ENCODE measurements at places on chromosomes 16 and 17.

- DNase-seq = no peak
These were observed 27.6 kb upstream of the LASP1NB start for GRCh38 chr17:38897671-38898290.

DNA sequence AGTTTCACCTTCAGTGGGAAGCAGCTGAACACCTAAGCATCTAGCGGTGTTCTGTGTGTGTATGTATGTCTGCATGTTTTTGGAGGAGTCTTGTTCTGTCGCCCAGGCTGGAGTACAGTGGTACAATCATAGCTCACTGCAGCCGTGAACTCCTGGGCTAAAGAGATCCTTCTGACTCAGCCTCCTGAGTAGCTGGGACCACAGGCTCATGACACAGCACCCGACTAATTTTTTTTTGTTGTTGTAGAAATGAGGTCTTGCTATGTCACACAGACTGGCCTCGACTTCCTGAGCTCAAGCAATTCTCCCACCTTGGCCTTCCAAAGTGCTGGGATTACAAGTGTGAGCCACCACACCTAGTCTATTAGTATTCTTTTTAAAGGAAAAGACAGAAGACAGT is 30.2 kb upstream of the FAAP100 start:
- DNase-seq = no peak

- DNase-seq = no peak
These were observed 397 bp upstream of the KRTAP9-2 start for GRCh38 chr17:41226051-41226450.

DNA sequence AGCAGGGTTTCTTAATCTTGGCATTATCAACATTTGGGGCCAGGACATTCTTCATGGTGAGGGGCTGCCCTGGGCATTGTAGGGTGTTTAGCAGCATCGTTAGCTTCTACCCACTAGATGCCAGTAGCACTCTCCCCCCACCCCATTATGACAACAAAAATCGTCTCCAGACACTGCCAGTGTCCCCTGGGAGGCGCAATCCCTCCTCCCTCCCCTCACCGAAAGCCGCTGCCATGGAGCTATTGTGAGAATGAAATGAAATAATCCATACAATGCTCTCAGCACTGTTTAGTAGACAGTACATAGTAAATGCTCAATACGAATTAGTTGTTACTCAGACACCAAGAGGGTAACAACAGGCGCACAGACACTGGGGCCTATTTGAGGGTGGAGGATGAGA is 502.9 kb downstream of the NPIPA7 start:
- DNase-seq = no peak

GRCh38 chr16:590188-590814 is 435 bp downstream of the RAB40C start:
- no peak for DNase-seq

- DNase-seq = no peak
These were observed 390.8 kb upstream of the MON1B start for GRCh38 chr16:76800196-76800595.

Data from left cardiac atrium (tissue), 4 donors.